Small intestine (tissue), 16 donors: ENCODE measurements at places on chromosomes 1 and 21. TPM values are rescaled to one million over a fixed set of nuclear protein-coding genes. Genes with fewer than 3 reads are reported as not detected.

Gene C1orf53
- 16.8 TPM for polyA plus RNA-seq

Gene UBE2U
- polyA plus RNA-seq = not detected

Gene LORICRIN
- polyA plus RNA-seq = not detected

Gene KCNJ9
- polyA plus RNA-seq = not detected

Gene LAD1
- polyA plus RNA-seq = 138 TPM

Gene TTLL10
- 0.21 TPM for polyA plus RNA-seq

Gene LRRC39
- 2.7 TPM for polyA plus RNA-seq

Gene OR2T8
- polyA plus RNA-seq = 0.06 TPM

Gene PAPPA2
- 0.12 TPM for polyA plus RNA-seq

Gene MPZ
- polyA plus RNA-seq = 0.67 TPM

Gene KMO
- polyA plus RNA-seq = 3.2 TPM

Gene SPATA45
- polyA plus RNA-seq = not detected
